ENCODE measurements at places on chromosomes 1 and 21.
A peak's percentile ranks its signal among the peaks of the same experiment; 100 is the strongest.

DNA sequence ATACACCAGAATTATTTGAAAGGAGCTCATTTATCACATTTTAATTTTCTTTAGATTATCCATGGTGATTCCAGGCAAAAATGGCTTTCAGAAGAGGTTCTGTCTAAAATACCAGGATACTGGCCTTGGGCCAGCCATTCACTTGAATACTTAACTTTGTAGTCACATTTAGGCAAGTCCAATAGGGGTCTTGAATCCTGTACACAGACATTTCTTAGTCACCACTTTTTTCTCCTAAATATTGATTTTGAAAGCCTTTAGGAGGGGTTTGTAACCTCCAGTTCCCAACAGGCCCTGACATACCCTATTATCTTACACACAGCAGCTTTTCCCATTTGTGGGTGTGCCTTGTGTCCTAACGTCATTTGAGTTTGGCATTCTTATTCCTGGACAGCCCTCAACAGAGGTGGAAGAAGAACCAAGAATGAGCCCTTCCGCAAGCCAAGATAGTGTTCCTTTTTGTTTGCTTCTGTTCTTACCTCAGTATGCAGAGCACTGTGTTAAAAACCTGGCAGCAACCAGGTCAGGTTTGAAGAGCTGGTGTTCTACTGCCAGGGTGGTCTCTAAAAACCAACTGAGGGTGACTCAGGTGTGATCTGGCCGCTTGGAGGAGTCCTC is 19.5 kb downstream of the MAP3K7CL start:
- DNase-seq, result no peak

GRCh38 chr1:201630582-201630981 is 91.7 kb downstream of the NAV1 start:
- DNase-seq, result no peak

GRCh38 chr1:17258116-17258757 is 9.3 kb downstream of the PADI3 start:
- no peak for DNase-seq

- DNase-seq, result no peak
Measured at GRCh38 chr1:25933479-25934365, 27.5 kb upstream of the STMN1 start.

DNA sequence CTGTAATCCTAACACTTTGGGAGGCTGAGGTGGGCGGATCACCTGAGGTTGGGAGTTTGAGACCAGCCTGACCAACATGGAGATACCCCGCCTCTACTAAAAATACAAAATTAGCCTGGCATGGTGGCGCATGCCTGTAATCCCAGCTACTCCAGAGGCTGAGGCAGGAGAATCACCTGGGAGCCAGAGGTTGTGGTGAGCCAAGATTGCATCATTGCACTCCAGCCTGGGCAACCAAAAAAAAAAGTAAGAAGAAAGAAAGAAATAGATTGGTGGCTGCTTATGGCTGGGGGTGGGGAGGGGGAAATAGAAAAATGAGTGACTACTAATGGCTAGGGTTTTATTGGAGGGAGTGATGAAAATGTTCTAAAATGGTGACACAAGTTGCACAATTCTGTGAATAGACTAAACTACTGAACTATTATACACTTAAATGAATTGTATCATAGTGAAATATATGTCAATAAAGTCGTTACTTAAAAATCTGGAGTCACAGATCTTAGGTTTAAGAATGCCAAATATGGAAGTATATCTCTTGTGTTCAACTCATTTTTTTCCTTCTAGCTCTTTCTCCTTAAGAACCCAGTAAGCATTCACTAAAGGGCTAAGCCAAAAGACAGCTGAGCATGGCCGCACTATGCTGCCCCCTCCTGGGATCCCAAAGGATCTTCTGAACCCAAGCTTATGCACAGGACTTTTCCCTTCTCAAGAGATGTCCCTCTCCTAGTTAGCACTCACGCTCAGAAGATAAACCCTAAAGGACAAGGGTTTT is 3.2 kb upstream of the NPL start:
- peak; percentile 47 for DNase-seq

GRCh38 chr1:207304710-207305488 is 16.6 kb upstream of the CD55 start:
- no peak for DNase-seq

DNA sequence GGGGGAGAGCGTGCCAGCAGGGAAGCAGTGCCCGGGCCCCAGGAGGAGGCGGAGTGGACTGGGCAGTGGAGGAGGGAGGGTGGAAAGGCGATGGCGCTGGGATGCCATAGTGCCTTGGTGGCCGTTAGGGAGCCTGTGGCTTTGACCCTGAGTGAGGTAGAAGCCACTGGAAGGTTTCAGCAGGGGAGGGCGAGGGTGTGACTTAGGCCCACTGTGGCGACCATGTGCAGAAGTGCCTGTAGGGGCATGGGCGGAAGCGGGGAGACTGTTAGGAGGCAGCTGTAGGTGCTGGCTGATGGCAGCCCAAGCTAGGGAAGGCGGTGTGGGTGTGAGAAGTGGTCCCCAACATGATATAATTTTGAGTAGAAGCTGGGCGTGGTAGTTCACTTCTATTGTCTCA is 28.2 kb downstream of the LHX4 start:
- DNase-seq, result no peak

DNA sequence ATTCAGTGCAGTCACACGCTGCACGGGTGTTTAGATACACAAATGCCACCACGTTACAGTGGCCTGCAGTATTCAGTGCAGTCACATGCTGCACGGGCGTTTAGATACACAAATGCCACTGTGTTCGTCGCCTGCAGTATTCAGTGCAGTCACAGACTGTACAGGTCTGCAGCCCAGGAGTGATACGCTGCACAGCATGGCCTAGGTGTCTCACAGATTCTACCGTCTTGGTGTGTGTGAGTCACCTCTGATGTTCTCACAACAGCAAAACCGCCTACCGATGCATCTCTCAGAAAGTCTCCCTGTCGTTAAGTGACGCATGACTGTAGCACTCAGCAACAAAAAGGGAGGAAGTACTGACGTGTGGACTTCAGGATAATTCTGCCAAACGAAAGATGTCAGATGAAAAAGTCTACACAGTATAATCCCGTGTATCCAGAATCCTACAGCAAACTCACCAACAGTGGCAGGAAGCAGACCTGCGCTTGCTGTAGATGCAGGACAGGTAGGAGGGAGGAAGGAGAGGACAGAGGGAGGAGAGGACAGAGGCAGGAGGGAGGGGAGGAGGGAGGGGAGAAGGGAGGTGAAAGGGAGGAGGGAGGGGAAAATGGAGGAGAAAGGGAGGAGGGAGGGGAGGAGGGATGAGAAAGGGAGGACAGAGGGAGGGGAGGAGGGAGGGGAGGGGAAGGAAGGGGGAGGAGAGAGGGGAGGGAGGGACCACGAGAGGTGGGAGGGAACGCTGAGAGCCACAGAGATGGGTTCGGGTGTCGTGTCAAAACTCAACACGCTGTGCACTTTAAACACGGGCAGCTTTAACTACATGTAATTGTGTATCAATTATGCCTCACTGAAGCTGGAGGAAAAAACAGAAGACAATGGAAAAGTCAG is 36.3 kb upstream of the PCBP3 start:
- DNase-seq, result no peak
